BE2C (cell line): ENCODE measurements at places on chromosomes 12 and 14.
A peak's percentile ranks its signal among the peaks of the same experiment; 100 is the strongest.

- DNase-seq: no peak
Measured at GRCh38 chr12:96041181-96041580, 5.8 kb upstream of the LTA4H start.

GRCh38 chr12:25058012-25058411 is 109.1 kb upstream of the BCAT1 start:
- no peak for DNase-seq

- no peak for DNase-seq
Measured at GRCh38 chr12:52401926-52402325, 4.2 kb downstream of the KRT82 start.

DNA sequence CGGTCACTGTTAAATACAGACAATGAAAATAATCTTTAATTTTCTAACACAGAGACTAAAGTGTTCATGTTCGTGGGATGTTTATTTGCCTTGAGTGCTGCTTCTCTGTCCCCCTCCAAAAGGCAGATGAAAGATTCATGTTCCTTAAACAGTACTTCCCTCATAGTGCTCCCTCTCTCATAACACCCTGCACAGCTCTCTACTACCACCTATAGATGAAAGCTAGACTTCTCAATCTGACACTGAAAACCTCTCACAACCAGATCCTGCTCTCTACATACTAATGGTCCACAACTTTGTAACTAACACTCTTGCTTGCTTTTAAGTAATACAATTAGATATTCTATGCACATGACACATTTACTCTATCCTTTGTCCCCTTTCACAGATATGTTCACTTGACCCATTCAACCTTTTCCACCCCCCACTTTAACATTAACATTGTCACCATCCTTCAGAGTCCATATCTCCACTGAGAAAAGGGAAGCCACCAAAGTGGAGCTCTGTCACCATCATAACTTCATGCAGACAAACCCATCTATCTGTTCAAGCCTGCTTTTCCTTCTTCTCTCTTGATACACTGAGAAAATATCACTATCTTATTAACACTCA is 266.4 kb upstream of the USP15 start:
- DNase-seq: no peak

GRCh38 chr12:45010059-45010458 is 40.8 kb downstream of the DBX2 start:
- DNase-seq: no peak

DNA sequence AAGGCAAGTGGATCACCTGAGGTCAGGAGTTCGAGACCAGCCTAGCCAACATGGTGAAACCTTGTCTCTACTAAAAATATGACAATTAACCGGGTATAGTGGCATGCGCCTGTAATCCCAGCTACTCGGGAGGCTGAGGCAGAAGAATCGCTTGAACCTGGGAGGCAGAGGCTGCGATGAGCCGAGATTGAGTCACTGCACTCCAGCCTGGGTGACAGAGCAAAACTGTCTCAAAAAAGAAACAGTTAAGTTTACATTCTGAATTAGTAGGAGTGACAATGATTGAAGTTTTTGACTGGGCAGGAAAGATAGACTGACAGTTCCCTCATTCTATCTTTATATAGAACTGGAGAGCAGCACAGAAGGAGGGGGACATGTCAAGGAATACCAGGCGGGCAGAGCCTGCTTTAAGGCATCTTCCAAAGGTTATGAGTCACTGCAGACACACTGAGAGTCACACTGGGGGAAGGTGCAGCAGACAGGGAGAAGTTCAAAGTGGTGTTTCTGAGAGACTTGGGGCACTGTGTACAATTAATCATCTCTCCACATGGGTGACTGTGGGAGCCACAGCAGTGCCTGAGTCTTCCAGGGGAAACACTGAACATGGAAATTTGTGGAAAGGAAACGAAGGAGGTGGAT is 42.8 kb upstream of the RNASE3 start:
- no peak for DNase-seq

DNA sequence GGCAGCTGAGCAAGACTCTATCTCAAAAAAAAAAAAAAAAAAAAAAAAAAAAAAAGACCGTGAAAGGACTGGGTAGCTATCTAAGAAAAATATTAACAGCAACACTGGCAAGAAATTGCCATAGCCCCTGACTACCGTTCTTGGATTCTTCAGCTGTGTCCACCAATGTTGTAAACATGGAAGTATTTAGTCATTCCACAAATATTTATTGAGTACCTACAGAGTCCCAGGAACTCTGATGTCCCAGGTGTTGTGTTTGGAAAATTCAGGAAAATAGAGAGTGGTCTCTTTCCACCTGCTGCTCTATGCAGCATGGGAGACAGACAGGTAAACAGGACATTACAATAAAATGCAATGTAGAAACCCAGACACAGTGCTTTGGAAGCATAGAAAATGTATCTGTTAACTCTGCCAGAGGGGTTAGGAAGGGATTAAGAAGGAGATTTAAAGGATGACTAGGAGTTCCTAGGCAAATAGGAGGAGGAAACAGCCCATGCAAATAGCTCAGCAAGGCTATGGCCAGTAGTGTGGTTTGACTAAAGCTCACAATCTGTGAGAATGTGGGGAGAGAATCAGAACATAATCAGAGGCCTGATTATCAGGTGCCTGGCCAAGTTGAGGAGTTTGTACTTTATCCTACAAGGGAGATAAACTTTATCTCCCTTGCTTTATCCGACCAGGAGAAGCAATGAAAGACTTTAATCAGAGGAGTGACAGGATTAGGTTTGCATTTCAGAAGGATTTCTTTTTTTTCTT is 2.1 kb upstream of the DLST start:
- DNase-seq: no peak

DNA sequence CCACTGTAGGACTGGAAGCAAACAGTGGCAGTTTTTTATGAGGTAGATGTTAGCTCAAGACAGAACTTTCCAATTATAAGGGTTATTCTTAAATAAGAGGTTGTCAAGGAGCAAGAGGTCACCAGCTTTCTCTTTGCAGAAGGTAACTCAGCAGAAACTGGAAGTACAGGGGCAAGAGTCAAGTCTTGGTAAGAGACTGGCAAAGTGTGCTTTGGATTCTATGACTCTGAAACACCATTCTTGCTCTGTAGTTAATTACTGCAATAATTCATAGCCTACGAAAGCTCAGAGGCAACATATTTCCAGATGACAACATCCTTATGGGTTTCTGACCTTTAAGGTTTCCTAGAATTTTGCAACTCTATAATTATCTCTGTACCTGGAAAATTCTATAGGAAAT is 51.3 kb downstream of the RMST start:
- no peak for DNase-seq

- no peak for DNase-seq
Measured at GRCh38 chr12:109302358-109302757, 6.7 kb downstream of the FOXN4 start.

GRCh38 chr12:4526923-4527546 is 11.7 kb upstream of the RAD51AP1 start:
- no peak for DNase-seq

DNA sequence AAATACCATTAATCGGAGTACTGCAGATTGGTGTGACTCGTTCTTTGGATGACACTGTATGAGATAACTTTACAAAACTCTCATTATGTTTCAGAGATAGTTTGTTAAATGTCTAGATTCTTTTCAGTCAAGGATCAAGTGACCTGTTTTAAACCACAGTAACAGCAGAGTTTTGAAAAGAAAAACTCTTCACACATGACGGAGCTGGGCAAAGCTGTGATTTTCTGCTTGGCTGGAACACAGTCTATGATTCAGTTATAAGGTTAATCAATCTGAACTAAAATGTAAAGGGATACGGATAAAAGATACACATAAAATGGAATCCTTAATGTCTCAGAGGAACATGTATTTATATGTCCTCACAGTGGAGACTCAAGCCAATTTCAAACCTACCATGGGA is 573.2 kb downstream of the PRKD1 start:
- no peak for DNase-seq

GRCh38 chr12:114686426-114686772 is 2.4 kb upstream of the TBX3 start:
- DNase-seq: no peak

- peak; percentile 89 for DNase-seq
Measured at GRCh38 chr12:75784591-75784990, 247.0 kb downstream of the PHLDA1 start.

DNA sequence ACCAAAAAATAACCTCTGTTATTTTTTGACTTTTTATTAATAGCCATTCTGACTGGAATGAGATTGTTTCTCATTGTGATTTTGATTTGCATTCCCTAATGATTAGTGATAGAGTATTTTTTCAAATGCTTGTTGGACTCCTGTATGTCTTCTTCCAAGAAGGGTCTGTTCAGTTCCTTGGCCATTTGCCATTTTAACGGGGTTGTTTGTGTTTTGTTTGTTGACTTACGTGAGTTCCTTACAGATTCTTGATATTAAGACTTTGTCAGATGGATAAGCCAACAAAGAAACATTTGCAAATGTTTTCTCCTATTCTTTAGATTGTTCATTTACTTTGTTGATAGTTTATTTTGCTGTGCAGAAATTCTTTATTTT is 651.6 kb upstream of the LRFN5 start:
- no peak for DNase-seq

DNA sequence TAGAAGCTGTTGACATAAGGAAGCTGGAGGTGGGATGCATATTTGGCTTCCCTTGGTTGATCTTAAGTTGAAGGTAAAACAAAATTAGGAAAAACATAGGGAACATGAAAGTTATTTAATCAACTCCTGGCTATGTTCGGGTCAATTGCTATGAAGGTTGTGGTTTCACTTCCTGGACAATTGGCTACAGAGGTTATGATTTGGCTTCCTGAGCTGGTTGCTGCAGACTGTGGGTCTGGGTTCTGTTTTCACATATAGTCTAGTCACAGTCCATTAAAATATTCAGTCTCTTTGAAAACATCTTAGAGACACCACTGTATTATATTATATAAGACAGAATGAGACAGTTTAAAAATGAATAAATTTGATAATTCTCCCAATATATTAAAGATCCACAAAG is 895.2 kb upstream of the USP15 start:
- no peak for DNase-seq

DNA sequence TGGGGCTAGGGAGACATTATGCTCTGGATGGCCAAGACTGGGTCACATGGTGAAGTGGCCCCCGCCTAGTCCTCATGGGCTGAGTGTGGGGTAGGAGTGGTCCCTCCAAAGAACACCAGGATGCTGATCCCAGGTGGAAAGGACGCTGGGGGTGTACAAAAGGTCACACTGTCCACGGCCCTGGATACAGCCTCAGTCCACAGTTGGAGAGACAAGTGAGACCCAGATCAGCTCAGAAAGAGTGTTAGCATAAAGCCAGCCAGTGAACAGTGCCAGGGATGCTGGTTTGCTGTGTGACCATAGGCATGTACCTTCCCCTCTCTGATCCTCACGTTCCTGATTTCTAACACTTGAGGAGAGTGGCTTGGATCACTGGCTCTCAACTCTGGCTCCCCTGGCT is 13.4 kb upstream of the OAS2 start:
- no peak for DNase-seq

DNA sequence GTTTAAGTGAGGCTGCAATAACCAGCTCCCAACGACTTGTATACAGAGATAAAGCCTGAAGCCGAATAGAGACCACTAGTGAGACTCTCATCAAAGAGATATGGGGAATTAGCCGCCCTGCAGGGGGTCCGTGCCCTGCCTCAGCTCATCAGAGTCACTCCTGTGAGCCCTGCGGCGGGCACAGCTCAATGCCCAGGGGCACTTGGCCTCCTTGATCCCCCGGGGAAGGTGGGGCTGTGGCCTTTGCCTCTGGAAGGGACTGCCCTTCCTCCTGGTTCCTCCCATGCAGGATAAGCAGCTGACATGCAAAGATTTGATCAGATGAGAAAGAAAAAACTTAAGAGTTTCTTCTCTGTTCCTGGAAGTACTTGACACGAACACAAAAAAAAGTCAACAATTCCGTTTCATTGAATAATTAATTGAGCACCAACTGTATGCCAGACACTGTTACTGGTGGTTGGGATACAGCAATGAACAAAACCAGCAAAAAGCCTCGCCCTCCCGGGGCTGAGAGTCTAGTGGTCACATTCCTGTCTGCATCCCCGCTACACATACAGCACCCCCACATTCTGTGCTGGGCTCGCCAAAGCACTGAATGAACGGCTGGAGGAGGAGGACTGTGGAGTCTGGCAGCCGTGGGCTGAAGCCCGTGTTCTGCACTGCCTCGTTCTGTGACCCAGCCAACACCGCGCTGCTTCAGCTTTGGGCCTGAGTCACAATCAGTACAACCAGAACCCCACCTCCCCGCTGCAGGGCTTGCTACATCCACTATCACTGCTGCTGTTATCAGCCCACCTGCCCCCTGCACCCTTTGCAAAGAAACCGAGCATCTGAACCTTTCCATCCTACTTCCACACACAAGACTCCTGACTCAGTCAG is 10.3 kb downstream of the TTC7B start:
- no peak for DNase-seq

- no peak for DNase-seq
Measured at GRCh38 chr12:6948873-6949594, 2.1 kb upstream of the PTPN6 start.

GRCh38 chr12:57341275-57341990 is 89.4 kb downstream of the R3HDM2 start:
- DNase-seq: no peak

DNA sequence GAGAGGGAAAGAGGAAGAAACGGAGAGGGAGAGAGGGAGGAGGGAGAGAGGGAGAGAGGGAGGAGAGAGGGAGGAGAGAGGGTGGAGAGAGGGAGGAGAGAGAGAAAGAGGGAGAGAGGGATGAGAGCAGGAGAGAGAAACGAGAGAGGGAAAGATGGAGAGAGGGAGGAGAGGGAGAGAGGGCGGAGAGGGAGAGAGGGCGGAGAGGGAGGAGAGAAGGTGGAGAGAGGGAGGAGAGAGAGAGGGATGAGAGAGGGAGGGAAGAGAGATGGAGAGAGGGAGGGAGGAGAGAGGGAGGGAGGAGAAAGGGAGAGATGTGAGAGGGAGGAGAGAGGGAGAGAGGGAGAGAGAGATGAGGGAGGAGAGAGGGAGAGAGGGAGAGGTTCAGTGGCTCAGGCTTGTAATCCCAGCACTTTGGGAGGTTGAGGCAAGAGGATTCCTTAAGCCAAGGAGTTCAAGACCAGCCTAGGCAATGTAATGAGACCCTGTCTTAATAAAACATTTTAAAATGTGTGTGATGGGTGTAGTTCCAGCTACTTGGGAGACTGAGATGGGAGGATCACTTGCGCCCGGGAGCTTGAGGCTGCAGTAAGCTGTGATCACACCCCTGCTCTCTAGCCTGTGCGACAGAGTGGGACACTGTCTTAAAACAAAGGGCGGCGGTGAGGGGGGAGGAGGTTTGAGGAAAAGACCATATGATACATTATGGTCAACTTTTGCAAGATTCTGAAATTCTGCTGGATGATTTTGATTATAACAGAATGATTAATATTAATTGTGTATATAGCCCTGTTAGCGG is 21.3 kb upstream of the SNRPF start:
- DNase-seq: no peak

GRCh38 chr12:19867970-19868369 is 428.7 kb downstream of the AEBP2 start:
- DNase-seq: no peak

GRCh38 chr12:76539727-76540126 is 19.8 kb downstream of the OSBPL8 start:
- DNase-seq: no peak

- no peak for DNase-seq
Measured at GRCh38 chr12:12290206-12290605, 23.4 kb upstream of the LRP6 start.
